NCI-H2081 (cell line): ENCODE measurements at places on chromosomes 7 and 10.
A peak's percentile ranks its signal among the peaks of the same experiment; 100 is the strongest.

DNA sequence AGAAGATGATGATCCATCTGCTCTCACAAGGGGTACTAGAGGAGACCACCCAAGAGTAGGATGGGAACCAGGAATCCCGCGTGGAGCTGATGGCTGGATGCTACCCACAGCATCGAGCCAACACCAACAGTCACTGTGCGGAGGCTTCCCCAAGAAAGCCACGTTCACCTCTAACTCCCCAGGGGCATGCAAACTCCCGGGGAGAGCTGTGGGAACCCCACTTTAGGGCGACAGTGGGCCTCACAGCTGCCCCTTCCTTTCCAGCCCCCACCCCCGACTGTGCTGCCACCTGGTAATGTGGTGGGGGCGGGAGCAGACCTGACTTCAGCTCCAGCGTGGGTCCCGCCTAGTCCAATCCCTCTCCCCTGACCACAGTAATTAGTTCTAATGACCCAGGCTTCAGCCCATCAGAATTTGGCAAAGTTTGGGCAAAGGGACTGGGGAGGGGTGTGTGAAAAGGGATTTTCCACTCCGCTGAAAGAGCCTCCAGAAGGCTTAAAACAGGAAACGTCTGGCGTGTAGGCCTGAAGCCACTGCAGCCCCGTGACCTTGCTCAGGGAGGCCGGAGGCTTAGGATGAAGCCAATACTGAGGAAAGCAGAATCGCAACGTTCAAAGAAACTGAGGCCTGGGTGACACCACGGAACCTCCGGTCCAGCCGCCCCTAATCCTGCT lies 20.3 kb downstream of the ASB13 start:
- peak; percentile 39 for DNase-seq

- DNase-seq: no peak
These were observed 2.7 kb downstream of the DLX5 start for GRCh38 chr7:97021747-97022490.

DNA sequence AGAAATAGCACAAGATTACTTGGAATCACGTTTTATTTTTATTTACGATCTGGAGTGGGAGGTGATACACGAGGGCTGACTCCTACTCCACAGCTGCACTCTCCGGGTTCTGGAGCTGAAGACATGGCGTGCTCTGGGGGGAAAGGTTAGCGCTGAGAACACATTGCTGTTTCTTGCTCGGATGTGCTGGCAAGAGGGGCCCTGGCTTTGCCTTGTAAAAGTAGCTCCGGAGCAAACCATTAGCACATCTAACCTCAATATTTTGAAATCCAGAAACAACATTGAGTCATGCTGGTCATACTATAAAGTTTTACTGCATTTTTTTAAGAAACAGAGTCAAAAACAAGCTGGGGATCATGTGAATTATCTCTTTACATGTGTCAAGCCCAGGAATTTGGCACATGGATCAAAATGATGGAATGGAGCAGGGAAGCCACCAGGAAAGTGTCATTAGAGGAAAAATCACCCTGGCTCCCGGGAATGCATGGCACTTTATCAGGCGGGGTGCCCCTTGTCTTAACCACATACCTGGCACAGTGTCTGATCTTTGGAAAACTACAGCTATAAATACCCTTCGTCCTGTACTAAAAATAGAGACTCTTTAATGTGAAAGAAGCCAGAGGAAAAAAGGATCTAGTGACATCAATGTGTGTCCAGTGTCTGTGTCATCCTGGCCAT lies 31.6 kb upstream of the LYZL1 start:
- no peak for DNase-seq

DNA sequence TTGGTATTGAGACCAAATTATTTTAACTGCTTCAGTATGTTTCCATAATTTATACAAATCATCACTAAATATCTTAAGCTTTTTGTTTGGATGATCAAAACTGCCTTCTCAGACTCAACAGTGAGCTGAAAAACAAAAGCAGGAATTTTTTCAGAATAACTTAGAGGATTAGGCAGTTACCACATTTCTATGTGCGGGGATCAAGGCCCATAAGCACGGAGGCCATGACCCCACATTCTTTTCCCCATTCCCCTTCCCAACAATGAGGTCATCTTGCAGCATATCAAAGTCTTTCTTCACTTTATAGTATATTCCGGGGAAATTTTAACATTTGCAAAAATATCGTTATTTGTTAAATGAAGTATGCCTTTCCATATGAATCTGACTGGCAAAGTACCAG lies 125.8 kb downstream of the ELMO1 start:
- DNase-seq: no peak

DNA sequence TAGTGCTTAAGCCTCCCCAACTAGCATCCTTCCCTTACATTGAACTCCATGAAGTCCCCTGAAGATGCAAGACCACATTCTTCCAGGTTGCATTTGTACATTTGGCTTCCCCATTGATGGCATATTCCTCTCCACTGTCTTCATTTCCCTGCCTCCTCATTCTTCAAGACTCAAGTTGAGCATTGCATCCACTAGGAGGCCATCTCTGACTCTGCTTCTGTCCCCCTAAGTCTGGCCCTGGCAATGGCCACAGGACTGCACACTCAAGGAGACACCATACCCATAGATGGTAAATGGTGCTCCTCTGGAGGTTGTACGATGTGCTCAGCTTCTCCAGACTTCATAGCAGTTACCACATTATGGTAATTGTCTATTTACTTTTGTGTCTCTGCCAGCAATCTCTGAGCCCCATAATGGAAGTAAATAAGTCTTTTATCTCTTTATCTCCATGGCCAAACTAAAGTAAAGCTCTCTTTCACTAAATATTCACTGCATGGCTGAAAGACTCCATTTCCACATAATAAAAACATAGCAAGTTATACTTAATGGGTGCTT lies 112.6 kb downstream of the PTPRZ1 start:
- no peak for DNase-seq

DNA sequence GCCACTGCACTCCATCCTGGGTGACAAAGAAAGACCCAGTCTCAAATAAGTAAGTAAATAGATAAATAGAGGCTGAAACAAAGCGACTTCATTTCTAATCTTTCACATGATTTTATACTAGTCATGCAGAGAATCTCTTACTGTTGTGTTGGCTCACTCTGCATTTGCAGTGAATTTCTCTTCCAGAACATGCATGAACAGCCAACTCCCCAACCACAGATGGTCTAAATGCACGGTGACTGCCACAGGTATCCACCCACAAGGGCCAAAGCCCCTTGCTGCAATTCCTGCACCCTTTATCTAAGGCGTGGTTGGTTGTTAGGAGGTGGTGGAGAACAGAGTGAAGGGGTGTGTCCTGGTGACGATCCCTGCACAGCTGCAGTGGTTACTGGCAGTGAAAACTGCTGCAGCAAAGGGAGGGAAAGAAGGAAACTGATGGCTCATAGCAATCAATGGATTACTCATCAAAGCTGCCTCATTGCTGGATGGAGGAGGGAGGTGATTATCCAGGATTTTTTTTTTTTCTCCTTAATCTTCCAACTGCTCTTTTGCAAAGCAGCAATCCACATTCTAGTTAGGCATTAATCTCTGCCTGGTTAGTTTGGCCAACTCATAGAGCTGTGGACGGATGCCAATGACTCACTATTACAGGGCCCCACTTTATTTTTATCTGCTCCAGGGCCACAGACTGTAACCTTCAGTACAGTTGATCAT lies 50.6 kb downstream of the PRTFDC1 start:
- no peak for DNase-seq

GRCh38 chr7:117273814-117274225 lies 49.0 kb downstream of the WNT2 start:
- DNase-seq: peak; percentile 63

GRCh38 chr7:118590107-118590506 lies 365.6 kb downstream of the ANKRD7 start:
- peak; percentile 21 for DNase-seq

DNA sequence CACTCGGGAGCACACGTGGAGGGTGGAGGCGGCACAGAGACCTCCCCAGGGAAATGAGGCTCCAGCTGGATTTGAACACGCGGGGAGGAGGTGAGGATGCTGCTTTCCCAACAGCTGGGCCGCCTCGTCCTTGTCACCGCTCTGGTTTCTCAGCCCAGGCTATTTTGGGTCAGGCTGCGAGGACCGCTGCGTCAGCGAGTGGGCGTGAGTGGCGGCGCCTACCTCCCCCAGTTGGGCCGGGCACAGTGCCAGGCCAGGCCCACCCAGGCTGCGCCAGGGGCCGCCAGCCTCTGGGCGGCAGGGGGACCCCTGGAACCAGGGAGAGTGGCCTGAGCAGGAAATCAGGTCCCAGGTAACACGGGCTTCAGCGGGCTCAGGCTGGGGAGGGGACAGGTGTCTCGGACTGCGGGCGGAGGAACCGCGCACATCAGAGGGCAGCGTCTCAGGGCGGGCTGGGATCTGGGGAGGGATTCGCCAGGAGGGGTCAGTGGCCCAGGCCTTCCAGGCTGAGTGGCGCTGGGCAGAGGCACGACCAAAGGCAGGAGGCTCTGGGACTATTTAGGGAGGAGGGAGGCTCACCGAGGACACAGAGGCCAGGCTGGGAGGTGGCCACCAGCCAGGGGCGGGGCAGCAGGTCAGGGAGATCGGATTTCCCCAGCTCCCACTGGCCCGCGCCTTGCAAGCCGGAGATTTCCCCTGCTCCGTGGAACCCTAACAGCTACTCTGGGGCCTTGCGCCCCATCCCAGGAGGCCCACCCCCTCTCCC lies 125.2 kb upstream of the RET start:
- DNase-seq: no peak
